ENCODE measurements at places on chromosomes 2 and 18.

- DNase-seq, result no peak
Measured at GRCh38 chr2:96690306-96691021, 47.9 kb downstream of the FER1L5 start.

DNA sequence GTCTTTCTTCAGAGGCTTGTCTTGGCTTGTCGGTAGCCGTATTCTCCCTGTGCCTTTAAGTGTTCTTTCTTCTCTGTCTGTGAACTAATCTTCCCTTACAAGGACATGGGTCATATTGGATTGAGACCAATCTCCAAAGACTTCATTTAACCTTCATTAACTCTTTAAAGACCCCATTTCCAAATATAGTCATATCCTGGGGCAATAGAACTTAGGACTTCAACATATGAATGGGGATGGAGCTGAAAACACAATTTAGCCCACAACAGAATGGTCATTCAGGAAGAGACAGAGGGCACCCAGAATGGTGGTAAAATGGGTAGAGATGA, 82.1 kb upstream of the TANK start:
- DNase-seq, result no peak

DNA sequence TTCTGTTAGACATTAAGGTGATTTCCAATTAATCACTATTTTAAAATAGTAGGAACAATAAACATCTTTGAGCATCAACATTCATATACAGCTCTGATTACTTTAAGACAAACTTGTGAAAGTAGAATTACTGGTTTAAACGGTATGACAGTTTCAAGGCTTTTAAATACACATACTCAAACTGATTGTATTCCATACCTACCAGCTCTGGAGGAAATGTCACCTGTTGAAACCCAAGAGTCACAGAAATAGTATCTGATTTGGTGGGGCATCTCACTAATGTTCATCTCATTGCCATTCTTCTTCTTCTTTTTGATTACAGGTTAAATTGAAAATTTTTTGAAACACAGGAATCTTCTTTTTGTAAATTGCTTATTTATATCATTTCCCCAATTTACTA, 36.2 kb downstream of the USP40 start:
- no peak for DNase-seq

- DNase-seq, result no peak
Measured at GRCh38 chr2:167136879-167137596, 248.8 kb downstream of the XIRP2 start.

DNA sequence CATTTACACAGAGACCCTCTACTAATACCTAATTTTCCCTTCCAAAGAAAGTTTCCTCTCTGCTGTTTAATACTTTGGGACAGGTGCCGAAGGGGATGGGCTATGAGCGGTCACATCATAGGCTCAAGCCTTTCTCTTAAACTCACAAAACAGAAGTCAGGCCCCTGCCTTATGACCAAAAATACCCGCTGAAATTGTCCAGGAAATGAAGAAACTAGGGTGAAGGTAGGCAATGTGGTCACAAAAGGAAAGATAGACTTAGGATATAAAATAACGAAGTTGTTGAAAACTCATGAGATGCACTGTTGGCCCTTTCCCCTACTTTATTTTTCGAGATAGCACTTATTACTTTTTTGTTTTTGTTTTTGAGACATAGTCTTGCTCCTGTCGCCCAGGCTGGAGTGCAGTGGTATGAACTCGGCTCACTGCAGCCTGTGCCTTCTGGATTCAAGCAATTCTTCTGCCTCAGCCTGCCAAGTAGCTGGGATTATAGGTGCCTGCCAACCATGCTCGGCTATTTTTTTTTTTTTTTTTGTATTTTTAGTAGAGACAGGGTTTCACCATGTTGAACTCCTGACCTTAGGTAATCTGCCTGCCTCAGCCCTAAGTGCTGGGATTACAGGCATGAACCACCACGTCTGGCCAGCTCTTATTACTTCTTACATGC, 16.3 kb downstream of the SLC8A1 start:
- no peak for DNase-seq

- DNase-seq, result no peak
Measured at GRCh38 chr2:27049422-27050280, 1.8 kb upstream of the AGBL5 start.

DNA sequence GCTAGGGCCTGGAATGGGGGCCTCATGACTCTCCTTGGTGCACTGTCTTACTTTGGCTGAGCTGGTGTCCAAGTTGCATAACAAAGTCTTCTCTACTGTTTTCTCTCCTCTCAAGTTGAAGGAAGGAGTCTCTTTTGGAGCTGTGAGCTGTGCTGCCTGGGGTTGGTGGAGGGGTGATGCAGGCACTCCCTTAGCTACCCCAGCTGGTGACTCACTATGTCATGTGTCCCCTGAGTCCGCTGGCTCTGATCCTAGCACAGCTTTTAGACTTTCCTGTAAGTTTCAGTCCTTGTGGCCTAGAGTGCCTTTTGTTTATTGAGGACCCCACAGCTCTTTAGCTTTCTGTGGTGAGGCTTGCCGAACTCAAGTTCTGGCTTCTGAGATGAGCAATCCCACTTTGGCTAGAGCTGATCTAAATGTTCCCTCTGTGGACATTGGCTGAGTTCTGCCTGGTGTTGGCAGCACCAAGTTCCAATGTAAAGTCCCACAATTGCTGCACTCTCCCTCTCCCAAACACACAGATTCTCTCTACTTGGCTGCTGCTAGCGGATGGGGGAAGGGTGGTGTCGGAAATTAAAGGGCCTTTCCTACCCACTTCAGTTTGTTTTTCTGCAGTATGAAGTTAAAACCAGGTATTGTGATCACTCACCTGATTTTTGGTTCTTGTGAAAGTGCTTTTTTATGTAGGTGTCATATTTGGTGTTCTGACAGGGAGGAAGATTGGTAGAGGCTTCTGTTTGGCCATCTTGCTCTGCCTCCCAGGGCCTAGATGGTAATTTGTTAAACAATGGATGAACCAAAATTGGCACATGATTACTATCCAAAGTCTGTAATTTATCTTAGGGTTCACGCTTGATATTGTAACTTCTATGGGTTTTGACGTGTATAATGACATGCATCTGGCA, 83.2 kb downstream of the COMMD1 start:
- no peak for DNase-seq

DNA sequence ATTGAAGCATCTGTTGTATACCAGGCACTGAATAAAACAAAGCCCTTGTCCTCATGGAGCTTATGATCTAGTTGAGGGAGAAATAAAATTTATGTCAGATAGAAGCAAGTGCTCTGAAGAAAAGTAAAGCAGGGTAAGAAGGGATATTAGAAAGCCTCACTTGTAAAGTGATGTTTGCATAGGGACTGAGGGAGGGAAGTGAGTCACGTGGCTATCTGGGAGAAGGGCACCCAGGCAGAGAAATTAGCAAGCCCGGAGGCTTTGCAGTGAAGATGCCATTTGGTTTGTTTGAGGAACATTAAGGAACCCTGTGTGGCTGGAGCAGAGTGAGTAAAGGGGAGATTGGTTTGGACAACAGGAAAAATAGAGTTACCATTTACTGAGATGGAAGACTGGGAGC, 52.1 kb downstream of the RBBP8 start:
- no peak for DNase-seq

GRCh38 chr2:45418532-45418931, 192.5 kb downstream of the SRBD1 start:
- no peak for DNase-seq

DNA sequence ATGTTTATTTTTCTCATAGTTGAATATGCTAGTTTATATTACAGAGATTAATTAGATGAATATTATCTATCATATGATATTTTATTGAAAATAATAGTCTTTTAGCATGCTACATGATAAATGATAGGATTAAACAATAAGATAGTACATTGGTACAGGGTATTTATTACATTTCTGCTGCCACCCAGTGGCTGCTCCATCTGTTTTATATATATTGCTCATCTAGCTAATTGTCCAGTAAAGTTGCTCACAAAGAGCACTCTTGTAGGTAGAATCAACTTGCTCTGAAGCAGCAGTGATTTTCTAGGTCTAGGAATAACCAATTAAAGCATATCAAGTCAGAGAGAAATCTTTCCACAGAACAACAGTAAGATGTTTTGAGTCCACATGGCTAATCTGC, 183.3 kb downstream of the ASXL3 start:
- DNase-seq, result no peak

- DNase-seq, result no peak
Measured at GRCh38 chr18:45467945-45468344, 147.3 kb upstream of the SLC14A2 start.

GRCh38 chr2:147297820-147298219, 547.0 kb upstream of the ACVR2A start:
- no peak for DNase-seq

- DNase-seq, result peak; percentile 59
Measured at GRCh38 chr18:47716632-47717185, 213.8 kb downstream of the SMAD2 start.

- DNase-seq, result no peak
Measured at GRCh38 chr2:67564076-67564475, 166.9 kb downstream of the ETAA1 start.

- no peak for DNase-seq
Measured at GRCh38 chr18:27717816-27718215, 459.1 kb downstream of the CDH2 start.

- DNase-seq, result no peak
Measured at GRCh38 chr2:26292646-26293045, 47.9 kb downstream of the HADHB start.

DNA sequence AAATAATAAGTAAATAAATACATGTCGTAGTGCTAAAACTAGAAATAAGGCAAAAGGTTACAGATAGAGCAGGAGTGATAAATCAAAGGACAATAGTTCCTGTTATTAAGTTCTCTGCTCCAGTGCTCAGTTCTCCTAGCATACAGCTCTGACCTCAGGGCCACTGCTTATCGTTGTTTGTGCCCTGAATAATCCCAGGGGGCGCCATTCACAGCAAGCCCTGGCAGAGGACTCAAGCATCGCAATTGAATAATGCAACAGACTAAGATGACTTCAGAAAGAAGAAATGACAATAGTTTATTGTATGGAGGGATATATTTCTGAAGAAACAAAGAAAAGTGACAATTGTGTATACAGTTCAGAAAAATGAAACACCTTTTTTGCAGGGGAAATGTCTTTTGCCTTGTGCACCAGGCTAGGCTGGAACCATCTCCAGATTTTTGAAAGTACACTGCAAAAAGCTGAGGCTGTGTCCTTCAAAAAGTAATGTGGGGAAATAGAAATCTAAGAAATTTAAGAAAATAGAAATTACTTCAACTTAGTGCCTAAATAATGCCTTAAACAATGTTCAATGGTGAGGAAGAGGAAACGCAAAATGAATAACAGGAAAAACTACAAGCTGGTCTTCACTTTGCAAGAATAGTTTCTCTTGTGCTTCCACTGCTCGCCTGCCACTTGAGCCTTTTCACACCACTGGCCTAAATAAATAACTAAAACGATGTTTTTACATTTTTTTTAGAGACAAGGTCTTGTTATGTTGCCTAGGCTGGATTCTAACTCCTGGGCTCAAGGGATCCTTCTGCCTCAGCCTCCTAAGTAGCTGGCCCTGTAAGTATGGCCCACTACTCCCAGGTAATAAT, 19.0 kb upstream of the CCNYL1 start:
- DNase-seq, result no peak

- DNase-seq, result no peak
Measured at GRCh38 chr18:49853436-49853835, 40.1 kb upstream of the ACAA2 start.

GRCh38 chr18:48136827-48137373, 206.4 kb upstream of the SMAD2 start:
- DNase-seq, result no peak

DNA sequence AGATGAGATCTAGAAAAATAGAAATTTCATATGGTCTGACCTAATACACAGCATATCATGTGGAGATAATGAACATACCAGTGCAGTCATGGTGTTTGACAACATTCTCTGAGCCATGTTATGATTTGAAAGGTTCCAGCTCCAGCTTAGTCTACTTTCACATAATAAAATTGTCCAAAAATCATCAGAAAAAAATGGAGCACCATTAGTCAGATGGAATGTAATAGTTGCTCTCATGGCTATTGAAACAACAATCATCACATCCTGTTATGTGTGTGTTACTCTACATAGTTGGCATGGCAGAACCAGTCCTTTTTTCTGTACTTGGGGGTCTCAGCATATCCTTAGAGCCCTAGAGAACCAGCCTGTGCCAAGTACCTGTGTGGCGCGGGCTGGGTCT, 678.9 kb upstream of the FANCL start:
- DNase-seq, result no peak

- DNase-seq, result no peak
Measured at GRCh38 chr2:49222975-49223528, 68.7 kb upstream of the FSHR start.

DNA sequence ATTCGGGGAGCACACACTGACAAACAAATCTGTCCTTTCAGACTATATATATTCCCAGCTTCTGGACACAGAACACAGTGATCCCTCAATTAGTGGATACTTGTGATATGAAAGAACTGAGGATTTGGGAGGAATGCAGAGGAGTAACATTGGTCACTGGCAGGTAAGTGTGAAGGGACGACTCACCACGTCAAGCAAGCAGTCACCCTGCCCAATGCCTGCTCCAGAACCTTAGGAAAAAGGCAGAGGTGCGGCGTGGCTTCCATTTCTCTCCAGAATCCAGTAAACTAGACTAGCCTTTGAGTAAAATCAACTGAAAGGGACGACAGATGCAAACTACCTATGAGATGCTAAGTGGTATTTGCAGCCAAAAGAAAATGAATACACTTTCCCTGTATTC, 1.1 kb downstream of the CCDC93 start:
- DNase-seq, result no peak

GRCh38 chr2:114729026-114729425, 286.6 kb downstream of the DPP10 start:
- no peak for DNase-seq

- no peak for DNase-seq
Measured at GRCh38 chr2:19178175-19178574, 180.2 kb downstream of the OSR1 start.

GRCh38 chr2:213934560-213934959, 476.3 kb upstream of the VWC2L start:
- DNase-seq, result no peak

DNA sequence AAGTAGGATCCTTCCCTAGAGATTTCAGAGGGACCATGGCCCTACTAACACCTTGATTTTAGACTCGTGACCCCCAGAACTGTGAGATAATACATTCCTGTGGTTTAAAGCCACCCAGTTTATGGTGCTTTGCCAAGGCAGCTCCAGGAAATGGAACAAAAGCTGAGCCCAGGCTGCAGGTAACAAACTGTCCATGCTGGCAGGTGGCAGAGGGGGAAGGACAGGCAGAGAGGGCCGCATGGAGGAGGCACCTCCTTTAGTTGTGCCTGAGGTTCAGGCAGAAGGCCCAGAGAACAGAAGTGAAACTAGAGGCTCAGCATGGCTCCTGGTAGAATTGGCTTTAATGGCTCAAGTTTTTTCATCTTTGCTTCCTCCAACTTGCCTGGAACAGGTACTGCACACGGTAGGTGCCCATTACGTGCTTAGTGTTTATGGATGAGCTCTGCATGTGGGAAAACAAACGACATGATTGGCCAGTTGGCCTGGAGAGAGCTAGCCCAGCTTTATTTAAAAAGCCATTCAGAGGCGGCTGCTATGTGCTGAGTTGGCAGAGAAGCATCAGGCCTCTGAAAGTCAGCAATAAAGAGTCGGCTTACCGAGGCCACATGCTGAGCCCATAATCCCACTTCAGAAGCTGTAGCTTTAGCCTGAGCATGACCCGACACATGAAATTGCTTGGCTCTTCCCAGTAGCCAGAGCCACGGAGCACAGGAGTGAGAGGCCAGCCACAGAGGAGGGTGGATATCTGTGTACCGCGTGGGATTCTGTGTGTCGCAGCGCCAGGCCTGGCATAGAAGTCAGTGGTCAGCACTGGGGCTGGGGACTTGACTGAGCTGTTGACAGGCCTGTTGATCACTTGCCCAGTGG, 36.5 kb downstream of the HS1BP3 start:
- peak; percentile 84 for DNase-seq
